ENCODE measurements at places on chromosomes 11 and 22. TPM values are rescaled to one million over a fixed set of nuclear protein-coding genes. Genes with fewer than 3 reads are reported as not detected.

The RFPL3 gene
- total RNA-seq: not detected

The BTBD18 gene
- not detected for total RNA-seq

The MN1 gene
- total RNA-seq: 2.5 TPM

The SLN gene
- not detected for total RNA-seq

The SEPTIN3 gene
- total RNA-seq: 0.22 TPM

DNA sequence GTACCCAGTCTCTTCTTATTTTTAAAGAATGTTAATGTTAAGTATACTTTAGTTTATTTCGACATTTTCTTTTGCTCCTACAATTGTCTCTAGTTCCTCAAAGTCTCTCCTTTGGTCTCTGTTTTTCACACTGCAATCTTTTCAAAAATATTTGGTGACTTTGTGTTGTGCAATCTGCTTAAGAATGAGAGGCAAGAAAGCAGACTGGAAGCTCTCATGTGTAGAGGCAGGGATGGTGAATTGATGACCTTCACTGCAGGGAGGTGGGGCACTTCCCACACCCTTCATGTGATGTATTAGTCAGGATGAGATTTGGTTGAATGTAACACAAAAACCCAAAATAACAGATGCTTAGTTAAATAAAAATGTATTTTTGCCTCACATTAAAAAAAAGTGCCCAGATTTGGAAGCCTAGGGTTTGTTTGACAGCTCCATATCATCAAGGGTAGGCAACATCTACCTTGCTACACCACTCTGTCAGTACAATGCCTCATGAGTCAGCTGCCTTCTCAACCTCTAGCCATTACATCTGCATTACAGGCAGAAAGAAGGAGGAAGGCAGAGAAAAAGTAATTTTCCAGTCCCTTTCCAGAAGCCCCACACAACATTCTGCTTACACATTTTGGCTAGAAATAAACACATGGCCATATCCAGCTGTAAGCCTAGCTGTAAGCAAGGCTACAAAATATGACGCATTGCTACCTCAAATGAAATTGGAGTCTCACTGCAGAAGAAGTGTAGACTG, 3.8 kb upstream of the MMP27 start:
- H3K36me3 ChIP-seq: no peaks in the 10 kb centered on the region
- H3K27ac ChIP-seq: no peak overlapping the region
- H3K4me1 ChIP-seq: no peaks in the 10 kb centered on the region
- no peaks in the 10 kb centered on the region for H3K27me3 ChIP-seq

- H3K4me3 ChIP-seq: no peak overlapping the region
- no peaks in the 10 kb centered on the region for H3K36me3 ChIP-seq
- no peak overlapping the region for H3K27ac ChIP-seq
- no peaks in the 10 kb centered on the region for H3K4me1 ChIP-seq
- no peak for DNase-seq
Measured at GRCh38 chr22:39731881-39732555, 161.5 kb downstream of the CACNA1I start.

- no peaks in the 10 kb centered on the region for H3K36me3 ChIP-seq
- H3K4me3 ChIP-seq: no peak overlapping the region
Measured at GRCh38 chr11:132504501-132505041, 1027.7 kb downstream of the OPCML start.

GRCh38 chr22:29987137-29987536, 93.1 kb upstream of the HORMAD2 start:
- no peak overlapping the region for H3K27ac ChIP-seq
- H3K4me1 ChIP-seq: no peaks in the 10 kb centered on the region
- peaks cover 4% of the 10 kb centered on the region for H3K36me3 ChIP-seq
- no peak overlapping the region for H3K4me3 ChIP-seq
- H3K27me3 ChIP-seq: no peaks in the 10 kb centered on the region

DNA sequence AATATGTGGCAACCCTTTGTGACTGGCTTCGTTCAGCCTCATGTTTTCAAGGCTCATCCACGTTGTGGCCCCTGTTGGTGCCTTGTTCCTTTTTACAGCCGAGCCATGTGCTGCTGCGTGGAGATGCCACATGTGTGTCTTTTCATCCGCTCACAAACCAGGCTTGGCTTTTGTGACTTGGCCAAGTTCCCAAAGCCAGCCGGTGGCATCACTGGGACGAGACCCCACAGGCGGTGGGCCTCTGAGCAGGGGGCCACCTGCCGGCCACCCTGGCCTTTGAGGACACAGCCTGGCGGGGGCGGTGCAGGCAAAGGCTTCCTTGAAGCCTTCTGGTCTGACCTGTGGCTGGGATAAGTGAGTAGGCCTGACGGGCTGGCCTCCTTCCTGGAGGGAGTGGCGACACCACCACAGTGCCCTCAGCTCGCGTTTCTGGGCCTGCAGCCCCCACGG, 10.5 kb downstream of the GRK2 start:
- peaks cover 35% of the 10 kb centered on the region for H3K4me1 ChIP-seq
- H3K27ac ChIP-seq: peak overlapping the region; percentile 67
- no peak for DNase-seq
- peaks cover 23% of the 10 kb centered on the region for H3K36me3 ChIP-seq

DNA sequence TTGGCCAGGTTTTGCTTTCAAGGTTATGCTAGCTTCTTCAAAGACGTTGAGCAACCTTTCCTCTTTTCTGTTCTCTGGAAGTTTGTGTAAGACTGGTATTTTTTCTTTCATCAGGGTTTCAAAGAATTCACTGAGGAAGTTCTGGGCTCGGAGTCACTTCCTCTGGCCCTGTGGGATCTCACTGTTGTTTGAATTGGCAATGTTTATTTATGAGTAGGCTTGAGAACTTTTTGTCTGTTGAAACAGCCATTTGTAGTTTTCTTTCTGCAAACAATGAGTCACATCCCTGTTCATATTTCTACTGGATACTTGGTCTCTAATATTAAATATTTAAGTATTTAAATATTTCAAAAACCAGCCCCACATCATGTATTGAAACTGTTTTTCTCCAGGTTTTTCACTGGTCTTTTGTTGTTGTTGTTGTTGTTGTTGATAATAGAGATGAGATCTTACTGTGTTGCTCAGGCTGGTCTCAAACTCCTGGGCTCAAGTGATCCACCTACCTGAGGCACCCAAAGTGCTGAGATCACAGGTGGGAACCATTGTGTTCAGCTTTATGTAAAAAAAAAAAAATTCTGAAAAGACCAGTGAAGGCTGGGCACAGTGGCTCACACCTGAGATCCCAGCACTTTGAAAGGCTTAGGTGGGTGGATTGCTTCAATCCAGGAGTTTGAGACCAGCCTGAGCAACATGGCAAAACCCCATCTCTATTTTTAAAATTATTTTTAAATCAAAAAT, 26.9 kb downstream of the SUSD2 start:
- H3K27me3 ChIP-seq: no peaks in the 10 kb centered on the region
- H3K36me3 ChIP-seq: no peaks in the 10 kb centered on the region
- peak; percentile 63 for DNase-seq
- H3K4me3 ChIP-seq: no peak overlapping the region
- H3K27ac ChIP-seq: peak overlapping the region; percentile 91

- no peak overlapping the region for H3K4me3 ChIP-seq
- no peaks in the 10 kb centered on the region for H3K27me3 ChIP-seq
Measured at GRCh38 chr22:17272511-17272991, 53.3 kb upstream of the ADA2 start.

GRCh38 chr11:57073128-57073527, 84.4 kb downstream of the OR5AK2 start:
- H3K36me3 ChIP-seq: no peaks in the 10 kb centered on the region
- DNase-seq: no peak
- peaks cover 9% of the 10 kb centered on the region for H3K4me1 ChIP-seq
- no peaks in the 10 kb centered on the region for H3K27me3 ChIP-seq
- peak overlapping the region; percentile 29 for H3K27ac ChIP-seq

GRCh38 chr11:15327786-15328231, 213.1 kb downstream of the INSC start:
- H3K4me3 ChIP-seq: no peak overlapping the region
- H3K27me3 ChIP-seq: no peaks in the 10 kb centered on the region
- no peaks in the 10 kb centered on the region for H3K36me3 ChIP-seq
- DNase-seq: peak; percentile 53
- no peak overlapping the region for H3K27ac ChIP-seq
- no peaks in the 10 kb centered on the region for H3K4me1 ChIP-seq

GRCh38 chr11:57359896-57360690, 20.9 kb downstream of the PRG3 start:
- H3K27ac ChIP-seq: no peak overlapping the region
- no peak for DNase-seq
- H3K36me3 ChIP-seq: no peaks in the 10 kb centered on the region
- H3K4me1 ChIP-seq: no peaks in the 10 kb centered on the region
- H3K4me3 ChIP-seq: no peak overlapping the region

- H3K4me3 ChIP-seq: peak overlapping the region; percentile 30
- peaks cover 5% of the 10 kb centered on the region for H3K36me3 ChIP-seq
- peak overlapping the region; percentile 57 for H3K27ac ChIP-seq
- H3K27me3 ChIP-seq: no peaks in the 10 kb centered on the region
Measured at GRCh38 chr11:117201658-117202305, 2.6 kb downstream of the TAGLN start.

GRCh38 chr11:92180664-92181251, 43.9 kb upstream of the FAT3 start:
- H3K27ac ChIP-seq: no peak overlapping the region
- no peak overlapping the region for H3K4me3 ChIP-seq
- DNase-seq: no peak
- H3K36me3 ChIP-seq: no peaks in the 10 kb centered on the region

GRCh38 chr22:48709453-48709852, 1118.2 kb downstream of the BRD1 start:
- no peaks in the 10 kb centered on the region for H3K4me1 ChIP-seq
- H3K27me3 ChIP-seq: no peaks in the 10 kb centered on the region
- H3K4me3 ChIP-seq: no peak overlapping the region
- H3K36me3 ChIP-seq: no peaks in the 10 kb centered on the region

DNA sequence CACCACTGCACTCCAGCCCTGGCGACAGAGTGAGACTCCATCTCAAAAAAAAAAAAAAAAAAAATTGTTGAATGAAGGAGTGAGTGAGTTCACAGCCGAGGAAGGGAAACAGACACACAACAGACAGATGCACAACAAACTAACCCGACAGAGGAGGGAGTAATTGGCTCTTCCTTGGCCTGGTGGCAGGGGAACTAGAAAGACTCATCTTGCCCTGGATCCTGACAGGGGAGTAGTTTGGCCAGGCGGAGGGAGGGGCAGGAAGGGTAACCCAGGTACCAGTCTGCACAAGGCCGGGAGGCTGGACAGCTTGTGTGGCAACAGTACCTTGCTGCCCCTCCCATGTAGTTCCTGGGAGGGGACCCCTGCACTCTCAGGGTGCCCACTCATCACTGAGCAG, 106.9 kb downstream of the KIAA1671 start:
- no peak overlapping the region for H3K4me3 ChIP-seq
- no peaks in the 10 kb centered on the region for H3K27me3 ChIP-seq
- peaks cover 84% of the 10 kb centered on the region for H3K4me1 ChIP-seq
- no peaks in the 10 kb centered on the region for H3K36me3 ChIP-seq

GRCh38 chr22:47802421-47802820, 1040.0 kb downstream of the TBC1D22A start:
- no peak overlapping the region for H3K27ac ChIP-seq
- H3K27me3 ChIP-seq: no peaks in the 10 kb centered on the region
- no peaks in the 10 kb centered on the region for H3K36me3 ChIP-seq

DNA sequence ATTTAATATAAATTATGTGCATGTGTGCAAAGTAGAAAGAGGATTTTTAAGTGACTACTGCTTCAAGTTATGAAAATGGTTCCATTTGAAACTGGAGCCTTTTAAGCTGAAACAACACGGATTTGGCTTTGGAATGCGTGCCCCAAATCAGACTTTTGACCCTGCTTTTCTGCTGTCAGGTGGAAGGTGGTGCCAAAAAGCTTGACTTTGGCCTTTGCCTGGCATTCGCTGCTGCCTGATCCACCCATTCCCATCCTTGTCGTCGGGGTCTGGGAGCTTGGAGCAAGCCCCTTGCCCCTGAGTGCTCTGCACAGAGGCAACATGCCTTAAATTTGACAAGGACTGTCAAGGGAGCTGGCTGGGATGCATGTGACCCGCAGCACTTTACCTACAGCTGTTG, 335.3 kb upstream of the SYN3 start:
- no peak overlapping the region for H3K4me3 ChIP-seq
- H3K36me3 ChIP-seq: no peaks in the 10 kb centered on the region

DNA sequence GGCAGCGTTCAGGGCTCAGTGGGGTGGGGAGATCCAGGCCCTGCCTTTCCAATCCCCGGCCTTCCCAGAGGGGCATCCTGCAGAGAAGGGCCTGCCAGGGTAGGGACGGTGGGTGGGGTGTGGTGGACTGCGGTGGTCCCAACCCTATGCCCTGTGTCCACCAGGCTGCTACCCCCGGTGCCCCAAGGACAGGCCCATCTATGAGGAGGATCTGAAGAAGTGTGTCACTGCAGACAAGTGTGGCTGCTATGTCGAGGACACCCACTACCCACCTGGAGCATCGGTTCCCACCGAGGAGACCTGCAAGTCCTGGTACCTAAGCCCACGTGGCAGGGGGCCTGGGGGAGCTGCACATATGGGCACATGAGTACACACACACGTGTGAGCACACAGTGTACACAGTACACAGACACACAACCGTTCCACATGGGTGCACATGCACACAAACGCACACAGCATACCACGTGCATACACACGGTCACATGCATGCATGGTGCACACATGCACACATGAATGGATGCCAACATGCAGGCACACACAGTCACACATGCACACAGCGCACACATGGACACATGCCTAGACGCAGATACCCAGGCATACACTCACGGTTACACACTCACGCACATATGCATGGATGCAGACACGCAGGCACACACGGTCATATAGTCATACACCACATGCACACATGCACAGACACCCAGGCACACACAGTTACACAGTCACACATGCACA, 16.1 kb downstream of the MUC2 start:
- no peak for DNase-seq
- H3K36me3 ChIP-seq: no peaks in the 10 kb centered on the region
- no peaks in the 10 kb centered on the region for H3K4me1 ChIP-seq

DNA sequence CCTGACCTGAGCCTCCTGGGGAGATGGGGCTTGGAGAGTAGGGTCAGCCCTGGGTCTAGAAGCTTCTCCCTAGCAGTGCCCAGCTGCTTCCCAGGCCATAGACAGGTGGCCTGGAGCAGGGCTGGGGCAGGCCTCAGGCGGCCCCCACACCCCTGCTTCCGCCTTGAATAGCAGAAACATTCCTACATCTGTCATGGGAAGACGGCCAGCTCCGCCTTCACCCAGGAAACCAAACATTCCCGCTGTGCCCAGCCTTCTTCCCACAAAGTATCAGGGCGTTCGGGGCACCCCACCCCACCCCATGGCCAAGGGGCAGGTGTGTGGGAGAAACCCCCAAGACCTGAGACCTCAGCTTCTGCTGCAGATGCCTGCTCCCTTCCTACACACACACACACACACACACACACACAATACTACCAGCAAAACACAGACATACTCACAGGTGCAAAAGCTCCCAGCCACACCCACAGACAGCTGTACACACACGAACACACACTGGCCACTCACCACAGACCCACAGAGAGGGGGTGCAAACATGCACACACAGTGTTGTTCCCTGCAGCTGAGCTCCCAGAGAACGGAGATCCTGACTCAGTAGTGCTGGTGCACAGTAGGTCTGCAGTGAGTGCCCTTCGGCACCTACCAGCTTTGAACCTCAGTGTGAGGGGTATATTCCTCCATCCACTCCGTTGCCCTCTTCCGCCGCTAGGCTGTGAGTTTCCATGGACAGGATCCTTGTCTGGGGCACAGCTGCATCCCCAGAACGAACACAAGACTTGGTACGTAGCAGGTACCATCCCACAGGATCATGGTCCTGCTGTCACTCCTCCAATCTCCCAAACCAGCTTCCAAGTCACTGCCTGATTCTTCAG, 37.4 kb downstream of the PDGFB start:
- H3K4me1 ChIP-seq: no peaks in the 10 kb centered on the region
- DNase-seq: no peak
- H3K4me3 ChIP-seq: no peak overlapping the region
- no peak overlapping the region for H3K27ac ChIP-seq

Measured in thyroid gland (tissue), 4 donors.